ENCODE measurements at places on chromosomes 13 and 19. TPM values are rescaled to one million over a fixed set of nuclear protein-coding genes. Genes with fewer than 3 reads are reported as not detected.

GRCh38 chr19:3642987-3643673 lies 16.5 kb upstream of the CACTIN start:
- peak; percentile 52 for DNase-seq

DNA sequence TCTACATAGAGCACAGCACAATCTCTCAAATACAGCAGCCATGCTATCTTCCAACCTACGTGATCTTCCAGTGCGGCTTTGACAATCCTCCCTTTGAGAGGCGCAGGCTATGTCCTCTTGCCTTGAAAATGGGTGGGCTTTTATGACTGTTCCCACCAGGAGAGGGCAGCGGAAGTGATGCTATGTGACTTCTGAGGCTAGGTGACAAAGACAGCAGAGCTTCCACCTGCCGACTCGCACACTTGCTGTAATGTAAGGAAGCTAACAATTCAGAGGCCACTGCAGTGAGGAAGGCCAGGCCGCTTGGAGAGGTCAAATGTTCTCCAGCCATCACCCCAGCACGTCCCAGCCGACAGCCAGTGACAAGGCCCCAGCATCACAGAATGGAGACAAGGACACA lies 65.8 kb downstream of the MRPL57 start:
- DNase-seq: no peak

- no peak for DNase-seq
Observed at GRCh38 chr13:29963089-29963488, 112.7 kb upstream of the UBL3 start.

DNA sequence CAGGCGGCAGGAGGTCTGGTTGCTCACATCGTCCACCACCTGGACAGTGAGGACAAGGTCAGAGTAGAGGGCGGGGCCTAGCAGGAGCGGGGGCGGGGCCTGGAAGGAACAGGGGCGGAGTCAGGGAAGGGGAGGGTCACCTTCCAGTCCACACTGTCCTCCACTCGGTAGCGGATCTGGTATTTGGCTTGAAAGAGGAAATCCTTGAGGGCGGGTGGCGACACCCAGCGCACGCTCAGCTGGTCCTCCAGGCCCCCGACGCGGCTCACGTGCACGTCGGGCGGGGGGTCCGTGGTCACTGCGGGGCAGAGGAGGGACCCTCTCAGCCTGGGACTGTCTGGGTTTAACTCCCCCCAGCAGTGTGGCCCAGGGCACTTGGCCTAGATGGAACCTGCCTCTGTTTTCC lies 8.2 kb downstream of the REX1BD start:
- DNase-seq: no peak

- peak; percentile 43 for DNase-seq
Observed at GRCh38 chr19:43596842-43597461, 557 bp downstream of the ZNF576 start.

DNA sequence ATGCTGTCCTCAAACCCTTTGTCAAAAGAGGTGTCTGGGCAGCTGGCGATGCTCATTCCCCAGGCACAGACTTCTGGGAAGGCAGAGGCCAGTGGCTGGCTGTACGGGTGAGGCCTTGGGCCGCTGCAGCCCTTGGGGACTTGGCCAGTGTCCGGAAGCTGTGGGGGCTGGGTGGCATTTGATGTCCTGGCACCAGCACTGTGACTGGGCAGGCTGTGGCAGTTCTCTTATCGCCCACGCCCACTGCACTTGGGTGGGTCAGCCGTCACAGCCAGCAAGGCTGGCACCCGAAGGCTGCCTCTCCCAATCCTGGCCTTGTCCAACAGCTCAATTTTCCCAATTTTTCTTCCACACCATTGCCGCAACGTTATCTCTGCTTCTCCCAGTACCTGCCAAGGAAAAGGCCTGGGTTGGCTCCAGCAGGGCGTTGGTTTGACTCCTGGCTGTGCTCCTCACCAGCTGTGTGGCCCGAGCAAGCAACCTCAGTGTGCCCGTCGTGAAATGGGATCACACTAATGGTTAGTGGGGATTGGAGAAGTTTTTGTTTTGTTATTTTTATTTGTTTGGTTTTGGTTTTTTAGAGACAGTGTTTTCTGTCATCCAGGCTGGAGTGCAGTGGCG lies 12.7 kb upstream of the SLC44A2 start:
- no peak for DNase-seq

GRCh38 chr19:15442142-15442920 lies 7.4 kb downstream of the WIZ start:
- no peak for DNase-seq

DNA sequence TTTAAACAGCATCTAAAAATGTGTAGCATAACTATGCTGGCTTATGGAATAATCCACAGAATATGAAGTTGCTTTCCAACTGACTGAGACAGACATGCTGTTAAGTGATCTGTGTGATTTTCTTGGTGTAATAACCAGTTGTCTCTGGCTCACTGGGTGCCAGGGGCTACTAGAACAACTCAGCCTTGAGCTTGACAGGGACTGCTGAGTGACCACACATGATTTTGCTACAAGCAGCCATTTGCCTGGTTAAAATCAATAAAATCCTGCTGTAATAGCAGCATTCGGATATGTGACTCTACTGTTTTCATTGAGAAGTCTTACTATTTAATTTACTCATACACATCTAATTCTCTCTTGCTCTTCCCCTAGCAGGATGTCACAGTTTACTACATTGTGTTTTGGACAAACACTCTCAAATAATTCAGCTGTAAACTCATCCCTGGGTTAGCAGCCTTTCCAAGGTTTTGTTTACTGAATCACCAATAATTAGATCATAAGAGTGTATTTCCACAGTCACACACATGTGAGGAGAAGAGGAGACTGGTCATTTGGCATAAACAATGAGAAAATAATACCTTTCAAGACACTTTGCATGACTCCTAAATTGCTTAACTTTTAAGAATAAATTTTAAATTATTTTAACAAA lies 426.2 kb downstream of the PCDH9 start:
- no peak for DNase-seq

GRCh38 chr13:94667190-94667589 lies 45.2 kb downstream of the SOX21 start:
- DNase-seq: no peak

DNA sequence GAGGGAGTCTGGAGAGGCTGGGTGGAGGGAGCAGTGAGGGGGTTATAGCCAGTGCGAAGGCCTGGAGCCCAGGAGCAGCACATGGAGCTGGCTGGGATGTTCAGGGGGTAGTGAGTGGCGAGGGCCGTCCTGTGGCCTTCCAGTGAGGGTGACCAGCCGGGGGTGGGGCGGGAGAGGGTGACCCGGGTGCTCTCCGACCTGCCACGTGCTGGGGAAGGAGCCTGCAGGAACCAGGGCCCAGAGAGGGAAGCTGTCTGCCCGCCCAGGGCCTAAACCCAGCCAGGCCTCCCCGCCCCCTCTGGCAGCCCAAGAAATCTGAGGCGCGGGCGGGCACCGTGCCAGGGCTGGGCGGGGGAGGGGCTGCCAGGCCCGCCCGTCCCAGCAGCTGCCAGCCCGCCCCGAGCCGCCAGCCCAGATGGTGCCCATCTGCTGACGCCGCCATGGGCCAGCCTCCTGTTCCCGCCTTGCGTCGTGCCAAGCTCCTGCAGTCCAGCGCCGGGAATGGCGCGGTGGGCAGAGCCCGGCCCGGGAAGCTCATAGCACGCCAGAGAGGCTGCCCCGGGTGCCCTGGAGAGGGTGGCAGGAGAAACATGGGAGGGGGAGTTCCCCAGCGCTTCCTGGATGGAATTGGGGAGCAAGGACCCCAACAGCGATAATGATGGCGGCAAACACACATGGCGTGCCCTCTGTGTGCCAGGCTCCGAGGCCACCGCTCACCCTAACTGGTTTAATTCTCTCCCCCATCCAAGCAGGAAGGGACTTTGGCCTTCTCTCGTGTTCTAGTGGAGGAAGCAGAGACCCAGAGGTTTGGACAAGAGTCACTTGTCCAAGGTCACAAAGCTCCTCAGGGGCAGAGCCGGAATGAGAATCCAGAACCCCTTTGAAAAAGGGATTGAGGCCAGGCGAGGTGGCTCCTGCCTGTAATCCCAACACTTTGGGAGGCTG lies 21.5 kb downstream of the NFIC start:
- no peak for DNase-seq

DNA sequence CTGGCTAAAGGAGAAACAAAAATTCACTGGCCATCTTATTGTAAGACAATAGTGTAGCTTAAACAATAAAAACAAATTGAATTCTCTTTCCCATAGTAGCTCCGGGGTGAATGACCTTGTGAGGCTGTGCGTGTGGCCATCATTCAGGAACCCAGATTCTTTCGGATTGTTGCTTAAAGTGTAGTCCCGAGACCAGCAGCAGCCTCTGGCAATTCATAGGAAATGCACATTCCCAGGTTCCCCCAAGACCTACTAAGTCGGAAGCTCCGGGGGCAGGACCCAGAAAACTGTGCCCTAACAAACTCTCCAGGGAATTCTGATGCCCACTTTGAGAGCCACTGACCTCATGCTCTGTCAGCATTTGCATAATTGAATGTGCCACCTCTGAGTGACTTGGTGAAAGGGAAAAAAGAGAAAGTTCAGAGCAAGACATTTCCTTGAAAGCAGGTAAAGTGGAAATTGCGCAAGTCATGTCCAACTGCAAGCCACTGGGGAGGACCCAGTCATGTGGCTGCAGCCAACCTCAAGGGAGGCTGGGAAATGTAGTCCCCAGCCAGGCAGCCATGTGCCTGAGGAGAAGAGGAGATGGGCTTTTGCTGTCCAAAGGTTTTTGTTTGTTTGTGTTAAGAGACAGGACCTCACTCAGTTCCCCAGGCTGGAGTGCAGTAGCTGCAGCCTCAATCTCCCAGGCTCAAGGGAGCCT lies 50.7 kb upstream of the PNMA8B start:
- DNase-seq: peak; percentile 57

GRCh38 chr19:18377026-18377425 lies 8.9 kb upstream of the GDF15 start:
- DNase-seq: no peak

- DNase-seq: no peak
Observed at GRCh38 chr19:49686503-49687088, 2.8 kb upstream of the ADM5 start.

GRCh38 chr19:43152214-43152613 lies 34.1 kb downstream of the PSG5 start:
- no peak for DNase-seq

GRCh38 chr13:34250151-34250670 lies 432.3 kb downstream of the RFC3 start:
- DNase-seq: no peak

DNA sequence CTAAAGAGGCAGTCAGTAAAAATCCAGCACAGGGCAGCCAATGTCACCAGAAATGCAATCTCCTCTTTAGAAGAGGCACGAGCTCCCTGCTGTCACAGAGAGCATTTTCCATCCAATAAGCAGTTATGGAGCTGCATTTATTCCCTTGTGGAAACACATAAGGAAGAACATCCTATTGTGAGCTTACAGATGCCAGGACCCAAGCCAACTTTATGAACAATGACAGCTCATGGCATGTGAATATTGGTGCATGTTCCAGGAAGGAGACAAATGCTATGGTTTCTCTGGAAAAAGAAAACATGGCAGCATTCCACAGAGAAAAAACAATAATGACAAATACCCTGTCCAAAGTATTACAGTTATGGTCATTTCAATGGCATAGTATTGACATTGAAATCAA lies 955.6 kb downstream of the UQCRFS1 start:
- no peak for DNase-seq

DNA sequence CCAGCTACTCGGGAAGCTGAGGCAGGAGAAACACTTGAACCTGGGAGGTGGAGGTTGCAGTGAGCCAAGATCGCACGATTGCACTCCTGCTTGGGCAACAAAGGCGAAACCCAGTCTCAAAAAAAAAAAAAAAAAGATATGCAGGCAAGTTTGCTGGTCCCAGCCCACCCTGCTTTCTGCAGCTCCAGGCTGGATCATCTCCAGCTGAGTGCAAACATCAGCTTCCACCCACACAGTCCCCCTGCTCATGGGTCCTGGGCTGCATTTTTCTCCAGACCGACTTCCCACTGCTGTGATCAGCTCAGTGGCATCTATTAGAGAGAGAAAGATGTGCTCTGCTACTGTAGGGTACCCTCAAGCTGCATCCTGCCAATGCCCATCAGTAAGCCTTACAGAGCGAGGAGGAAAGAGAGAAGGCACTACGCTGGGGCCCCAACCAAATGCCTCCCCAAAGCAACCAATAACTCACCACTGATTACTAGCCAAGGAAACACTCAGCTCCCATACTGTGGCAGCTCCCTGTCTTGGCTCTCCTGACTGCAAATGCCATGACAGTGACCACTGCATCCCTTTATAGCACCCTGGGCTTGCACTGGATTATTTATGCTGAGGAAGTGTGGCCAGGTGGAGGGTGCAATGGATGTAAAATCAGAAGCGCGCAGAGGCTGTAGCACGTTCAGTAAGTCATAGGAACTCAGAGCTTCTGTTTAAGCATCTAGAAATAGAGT lies 170.9 kb upstream of the ZNF507 start:
- no peak for DNase-seq

DNA sequence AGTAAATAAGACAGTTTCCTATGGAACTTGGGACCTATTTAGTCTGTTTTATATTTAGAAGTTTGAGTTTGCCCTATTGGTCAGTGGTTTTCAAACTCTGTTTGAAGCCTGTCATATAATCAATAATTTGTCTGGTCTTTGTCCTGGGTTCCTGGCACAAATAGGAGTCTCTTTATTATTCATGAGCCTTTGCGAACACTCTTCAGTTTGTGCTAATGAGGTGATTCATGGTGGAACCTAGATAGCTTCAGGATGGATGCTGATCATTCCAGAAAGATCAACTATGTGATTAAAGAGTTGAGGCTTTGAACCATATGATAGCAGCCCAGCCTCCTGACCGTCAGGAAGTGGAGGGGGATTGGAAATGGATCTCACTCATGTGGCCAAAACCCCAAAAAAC lies 10.0 kb upstream of the VWA8 start:
- no peak for DNase-seq

DNA sequence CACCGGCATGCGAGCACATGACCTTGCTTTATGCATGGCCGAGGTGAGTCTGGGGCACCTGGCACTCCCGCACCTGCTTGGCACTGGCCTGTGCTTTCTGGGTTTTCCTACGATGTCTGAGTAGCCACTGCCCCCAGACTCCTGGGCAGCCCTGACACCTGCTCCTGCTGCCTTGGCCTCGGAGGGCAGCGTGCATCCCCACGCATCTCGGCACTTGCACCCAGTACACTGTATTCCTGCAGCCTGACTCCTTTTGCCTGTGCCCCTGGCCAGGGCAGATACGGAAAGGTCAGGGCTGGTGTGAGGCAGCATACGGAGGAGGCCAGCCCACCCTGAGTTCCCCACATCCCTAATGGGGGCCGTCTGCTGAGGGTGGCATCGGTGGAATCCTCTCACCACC lies 340.6 kb downstream of the TEX29 start:
- no peak for DNase-seq

GRCh38 chr13:98467263-98467985 lies 109.5 kb downstream of the STK24 start:
- no peak for DNase-seq

The IFI30 gene
- total RNA-seq: 66.2 TPM

The CEACAM4 gene
- total RNA-seq: not detected

The LYPD3 gene
- 0.23 TPM for total RNA-seq

The ZNF888 gene
- 4.6 TPM for total RNA-seq

The SUGT1 gene
- total RNA-seq: 42.8 TPM

The STARD13 gene
- 1.5 TPM for total RNA-seq

The COQ8B gene
- total RNA-seq: 28.0 TPM

The ELAVL3 gene
- total RNA-seq: not detected

The ALKBH6 gene
- total RNA-seq: 44.7 TPM

The TLE6 gene
- total RNA-seq: 1.9 TPM

The ZGLP1 gene
- 0.93 TPM for total RNA-seq
